ENCODE measurements at places on chromosomes 5 and 9.

DNA sequence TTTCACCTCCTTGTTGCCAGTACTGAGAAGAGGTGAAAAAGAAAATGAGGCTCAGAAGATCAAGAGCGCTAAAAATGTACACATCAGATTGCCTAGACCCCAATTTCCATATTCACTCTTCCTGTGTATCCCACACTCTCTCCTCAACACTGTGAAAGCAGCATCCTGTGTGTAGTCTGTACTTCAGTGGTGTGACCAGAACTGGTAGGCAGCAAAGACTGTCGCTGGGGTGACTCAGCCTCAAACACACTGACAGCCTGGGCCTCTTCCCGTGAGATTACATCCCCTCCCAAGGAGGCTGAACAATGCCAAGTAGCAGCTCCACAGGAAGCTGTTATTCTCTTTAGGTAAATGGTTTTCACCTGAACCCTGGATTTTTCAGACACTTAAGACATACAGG is 135.5 kb downstream of the CCDC192 start:
- DNase-seq, result no peak

GRCh38 chr5:123157791-123158581 is 68.9 kb downstream of the PRDM6 start:
- no peak for DNase-seq

GRCh38 chr9:78479441-78479840 is 182.5 kb downstream of the PSAT1 start:
- DNase-seq, result no peak

DNA sequence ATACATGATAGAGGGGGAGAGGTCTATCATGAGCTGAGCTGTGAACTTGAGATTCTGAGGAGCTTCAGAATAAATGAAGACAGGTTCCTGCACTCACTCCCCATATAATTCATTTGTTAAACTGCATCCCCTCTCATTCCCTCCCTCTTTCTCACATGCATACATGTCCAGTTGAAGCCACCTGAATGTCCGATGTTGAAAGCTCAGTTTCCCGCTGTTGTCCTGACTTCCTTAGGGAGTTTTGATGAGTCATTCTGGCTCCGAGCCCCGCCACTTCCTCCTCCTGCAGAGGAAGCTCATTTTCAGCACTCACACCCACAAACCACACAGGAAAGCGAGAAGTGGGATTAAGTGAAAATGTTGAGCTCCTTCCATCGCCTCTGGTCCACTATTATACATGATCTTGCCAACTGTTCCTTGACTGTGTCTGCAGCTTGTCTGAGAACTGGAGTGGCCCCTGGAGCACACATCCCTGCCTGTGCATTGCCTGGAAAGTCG is 121.2 kb downstream of the CEMIP2 start:
- DNase-seq, result peak; percentile 21

DNA sequence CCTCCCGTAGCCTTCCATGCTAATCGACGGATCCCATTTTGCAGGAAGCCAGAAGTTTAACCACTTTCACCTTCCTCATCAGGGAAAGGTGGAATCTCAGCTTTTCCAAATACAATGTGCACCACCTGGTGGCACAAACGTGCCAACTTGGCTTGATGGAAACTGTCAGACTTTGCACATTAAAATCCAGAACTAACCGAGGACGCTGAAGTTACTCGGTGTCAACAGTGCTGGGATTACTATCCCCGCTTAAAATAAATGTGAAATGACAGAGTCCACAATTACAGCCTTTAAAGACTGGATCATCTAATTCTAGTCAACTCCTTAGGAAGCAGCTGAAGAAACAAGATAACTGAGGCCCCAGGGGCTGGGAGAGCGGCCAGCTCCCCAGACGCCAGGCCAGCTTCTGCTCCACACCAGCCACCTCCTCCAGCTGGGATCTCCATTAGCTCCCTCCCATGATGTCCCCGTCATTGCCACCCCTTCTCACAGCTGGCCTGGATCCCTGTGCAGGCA is 50.1 kb upstream of the RETREG1 start:
- peak; percentile 13 for DNase-seq

GRCh38 chr9:85339338-85339737 is 402.4 kb downstream of the AGTPBP1 start:
- no peak for DNase-seq

DNA sequence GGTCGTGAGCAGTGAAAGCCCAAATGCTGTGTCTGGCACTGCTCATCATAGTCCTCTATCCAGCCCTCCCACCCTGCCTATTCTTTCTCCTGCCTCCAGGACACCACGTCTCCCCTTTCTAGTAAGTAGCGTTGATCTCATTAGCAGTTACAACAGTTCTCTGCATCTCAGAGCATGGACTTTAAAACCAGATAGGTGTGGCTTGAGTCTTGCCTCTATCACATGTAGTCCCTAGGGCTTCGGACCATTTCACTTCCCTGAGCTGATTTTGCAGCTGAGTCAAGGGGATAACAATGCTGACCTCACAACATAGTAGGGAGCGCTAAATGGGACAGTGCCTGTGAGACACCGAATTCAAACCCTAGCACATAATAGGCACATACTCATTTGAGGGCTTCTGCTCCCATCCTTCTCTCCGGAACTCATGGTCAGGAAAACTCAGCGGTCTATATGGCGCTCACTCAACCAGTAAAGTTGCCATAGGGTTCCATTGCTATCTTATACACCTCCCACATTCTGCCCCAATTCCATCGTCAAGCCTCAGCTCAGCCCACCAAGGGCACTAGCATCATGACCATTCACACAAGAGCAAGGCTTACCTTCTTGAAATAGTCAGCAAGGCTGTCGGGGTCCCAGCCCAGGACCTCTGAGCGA is 515 bp downstream of the LCP2 start:
- no peak for DNase-seq
